Activated CD4-positive, alpha-beta T cell treated with anti-CD3 and anti-CD28 coated beads, Interleukin-2, amount 50 U/mL, for 24 hours (primary cell): ENCODE measurements at places on chromosomes 12 and 14.

GRCh38 chr12:19287302-19287701, 152.0 kb upstream of the AEBP2 start:
- DNase-seq: no peak

GRCh38 chr12:66603461-66603860, 75.4 kb downstream of the GRIP1 start:
- DNase-seq: no peak

DNA sequence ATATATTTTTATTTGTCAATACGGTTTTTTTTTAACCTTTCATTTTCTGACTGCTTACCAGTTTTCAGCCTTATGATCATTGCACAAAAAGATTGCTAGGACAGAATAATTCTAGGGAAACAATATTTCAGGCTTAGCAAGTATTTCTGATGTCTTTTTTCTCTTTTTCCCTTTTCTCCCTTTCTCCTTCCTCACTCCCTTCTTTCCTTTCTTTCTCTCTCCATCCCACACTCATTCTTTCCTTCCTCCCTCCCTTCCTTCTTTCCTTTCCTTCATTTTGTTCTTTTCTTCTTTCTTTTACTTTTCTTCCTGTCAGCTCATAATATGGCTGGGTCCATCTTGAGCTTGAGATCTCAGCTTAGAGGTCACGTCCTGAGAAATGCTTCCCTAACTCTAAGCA, 601.4 kb upstream of the NOVA1 start:
- no peak for DNase-seq

GRCh38 chr14:92650581-92651105, 97.8 kb downstream of the LGMN start:
- no peak for DNase-seq

DNA sequence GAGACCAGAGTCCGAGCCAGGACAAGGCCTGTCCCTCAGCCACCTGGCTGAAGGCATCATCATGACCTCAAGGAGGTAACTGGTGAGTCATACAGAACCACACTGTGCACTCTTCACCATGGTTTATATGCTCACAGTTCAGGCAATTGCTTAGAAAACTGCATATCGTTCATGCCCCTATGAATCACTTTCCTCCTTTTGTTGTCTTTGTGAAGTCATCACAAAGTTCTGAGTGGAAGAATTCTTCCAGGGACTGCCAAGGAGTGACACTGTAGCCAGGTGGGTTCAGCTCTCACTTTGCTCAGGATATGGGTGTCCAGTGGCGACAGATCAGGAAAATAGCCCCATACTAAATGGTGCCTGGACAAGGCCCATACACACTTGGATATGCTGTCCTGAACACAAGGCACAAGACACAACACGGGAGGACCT, 92.5 kb downstream of the DPF3 start:
- DNase-seq: no peak

GRCh38 chr14:73785336-73785833, 66.2 kb upstream of the PTGR2 start:
- DNase-seq: no peak

DNA sequence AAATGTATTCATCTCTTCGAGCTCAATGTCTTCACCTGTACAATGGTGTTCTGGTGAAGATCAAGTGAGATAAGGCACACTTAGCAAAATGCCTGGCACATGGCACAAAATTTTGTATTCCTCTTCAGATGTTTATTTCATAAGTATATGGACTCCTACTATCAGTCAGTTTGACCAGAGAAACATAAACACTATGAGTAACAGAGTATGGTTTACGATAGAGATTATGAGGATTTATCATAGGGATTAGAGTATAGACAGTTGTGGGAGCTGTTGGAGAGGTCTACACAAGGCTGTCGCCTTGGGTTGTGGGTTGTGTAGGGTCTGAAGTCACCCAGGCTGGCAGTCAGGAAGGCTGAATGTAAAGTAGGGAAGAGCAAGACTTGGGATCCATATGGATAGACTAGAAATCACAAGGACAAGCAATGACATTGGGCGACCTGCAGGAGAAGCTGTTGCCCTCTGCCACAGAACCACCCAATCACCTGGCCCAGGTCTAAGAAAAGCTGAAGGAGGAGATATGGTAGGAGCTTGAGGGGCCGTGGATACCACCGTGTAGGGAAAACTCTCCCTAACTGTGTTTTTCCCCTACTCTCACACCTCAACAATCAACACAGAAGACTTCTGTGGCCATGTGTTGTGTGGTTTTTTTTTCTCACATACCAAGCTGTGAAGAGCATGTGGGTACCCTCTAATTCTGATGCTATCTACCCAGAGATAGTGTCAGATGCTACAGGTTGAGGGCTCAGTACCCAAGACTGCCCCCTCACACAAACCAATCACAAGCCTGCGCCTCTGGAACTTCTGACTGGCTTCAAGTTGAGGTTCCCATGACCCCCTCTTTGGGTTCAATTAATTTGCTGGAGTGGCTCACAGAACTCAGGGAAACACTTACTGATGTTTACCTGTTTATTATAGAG, 27.2 kb upstream of the RESF1 start:
- DNase-seq: no peak
